CD8-positive, alpha-beta memory T cell (primary cell): ENCODE measurements at places on chromosomes 2 and 18. TPM values are rescaled to one million over a fixed set of nuclear protein-coding genes. Genes with fewer than 3 reads are reported as not detected.

BOK gene
- not detected for polyA plus RNA-seq

ADD2 gene
- polyA plus RNA-seq, result 0.18 TPM

- DNase-seq, result no peak
Observed at GRCh38 chr18:66727991-66728390, 124.1 kb upstream of the CDH19 start.

- no peak for DNase-seq
Observed at GRCh38 chr2:29480426-29480825, 365.2 kb downstream of the CLIP4 start.

FOXI3 gene
- polyA plus RNA-seq, result not detected

AFF3 gene
- 1.3 TPM for polyA plus RNA-seq

- DNase-seq, result no peak
Observed at GRCh38 chr2:233338812-233339368, 15.4 kb upstream of the DGKD start.

SLC4A5 gene
- 0.13 TPM for polyA plus RNA-seq

REG3G gene
- not detected for polyA plus RNA-seq

GRCh38 chr2:101823347-101823791, 125.9 kb downstream of the MAP4K4 start:
- peak; percentile 38 for DNase-seq

RAD51AP2 gene
- polyA plus RNA-seq, result not detected

DNA sequence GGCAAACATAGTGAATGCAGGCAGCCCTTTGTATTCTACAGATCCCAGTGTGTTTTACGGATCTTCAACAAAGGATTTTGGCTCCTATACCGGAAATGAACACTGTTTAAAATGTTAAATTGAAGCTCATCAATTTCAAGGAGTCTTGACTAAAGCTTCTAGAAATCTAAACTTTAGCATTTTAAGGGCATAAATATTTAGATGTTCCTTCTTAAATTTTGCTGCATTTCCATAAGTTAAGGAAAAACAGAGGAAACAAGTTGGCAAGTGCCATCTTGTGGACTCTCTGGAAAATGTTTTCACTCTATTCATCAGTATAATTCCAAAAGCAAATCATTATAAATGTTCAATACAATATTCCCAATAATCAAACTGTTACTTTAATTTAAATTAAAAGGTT, 19.6 kb downstream of the CHN1 start:
- no peak for DNase-seq

CNGA3 gene
- not detected for polyA plus RNA-seq

- no peak for DNase-seq
Observed at GRCh38 chr2:11068079-11068741, 87.1 kb upstream of the SLC66A3 start.

GRCh38 chr2:139992078-139992477, 1211.9 kb upstream of the NXPH2 start:
- DNase-seq, result no peak

DNA sequence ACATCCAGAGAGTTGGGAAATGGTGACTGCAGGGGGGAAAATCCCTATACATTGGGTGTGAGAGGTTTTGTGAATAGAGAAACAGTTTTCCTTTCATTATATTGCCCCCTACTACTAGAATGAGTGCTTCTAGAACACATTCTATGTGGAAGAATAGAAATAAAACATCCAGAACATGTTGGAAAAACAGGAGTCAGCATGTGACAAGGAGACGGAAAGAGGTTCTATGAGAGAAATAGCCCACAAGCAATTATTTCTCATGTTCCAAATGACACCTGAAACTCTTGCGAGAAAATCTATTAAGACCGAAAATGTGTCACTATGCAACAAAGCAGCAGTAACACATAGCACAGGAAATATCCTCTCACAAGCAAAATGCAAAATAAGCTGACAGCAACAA, 202.7 kb upstream of the SPOPL start:
- no peak for DNase-seq
